Activated CD4-positive, alpha-beta T cell treated with anti-CD3 and anti-CD28 coated beads, Interleukin-2, amount 50 U/mL, for 1 hour (primary cell): ENCODE measurements at places on chromosomes 1 and 21.

DNA sequence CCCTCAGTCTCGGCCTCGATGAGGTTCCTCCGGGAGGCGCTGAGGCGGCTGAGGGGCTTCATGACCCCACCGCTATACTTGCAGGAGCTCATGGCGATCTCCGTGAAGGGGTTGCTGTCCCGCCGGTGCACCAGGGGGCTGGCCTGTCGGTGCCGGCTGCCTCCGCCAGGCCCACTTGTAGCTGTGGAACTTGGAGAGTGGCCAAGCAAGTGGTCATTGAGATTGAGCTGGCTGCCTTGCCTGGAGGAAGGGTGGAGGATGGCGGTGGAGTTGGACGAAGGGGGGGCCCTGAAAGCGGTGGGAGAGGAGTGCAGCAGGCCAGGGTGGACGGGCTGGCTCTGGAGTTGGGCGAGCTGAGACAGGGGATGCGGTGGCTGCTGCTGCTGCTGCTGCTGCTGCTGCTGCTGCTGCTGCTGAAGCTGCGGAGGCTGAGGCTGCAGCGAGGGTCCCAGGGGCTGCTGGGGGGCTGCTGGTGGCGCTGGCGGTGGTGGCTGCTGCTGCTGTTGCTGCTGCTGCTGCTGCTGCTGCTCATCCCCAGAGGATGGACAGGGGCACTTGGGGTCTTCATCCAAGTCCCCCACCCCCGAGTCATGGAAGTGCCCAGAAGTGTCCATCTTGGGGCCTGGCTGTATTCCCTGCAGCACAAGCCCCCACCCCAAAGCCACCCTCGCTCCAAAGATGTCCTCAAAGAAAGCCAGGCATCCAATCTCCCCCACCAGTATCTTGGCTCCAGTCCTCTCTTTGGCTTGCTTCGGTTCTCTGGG, 548 bp downstream of the KCNN3 start:
- no peak for DNase-seq

- DNase-seq = peak; percentile 70
Measured at GRCh38 chr1:108828074-108828961, 28.6 kb downstream of the AKNAD1 start.

- no peak for DNase-seq
Measured at GRCh38 chr1:181383695-181384094, 99.6 kb upstream of the CACNA1E start.

- DNase-seq = no peak
Measured at GRCh38 chr1:81023187-81023724, 777.5 kb upstream of the ADGRL2 start.

DNA sequence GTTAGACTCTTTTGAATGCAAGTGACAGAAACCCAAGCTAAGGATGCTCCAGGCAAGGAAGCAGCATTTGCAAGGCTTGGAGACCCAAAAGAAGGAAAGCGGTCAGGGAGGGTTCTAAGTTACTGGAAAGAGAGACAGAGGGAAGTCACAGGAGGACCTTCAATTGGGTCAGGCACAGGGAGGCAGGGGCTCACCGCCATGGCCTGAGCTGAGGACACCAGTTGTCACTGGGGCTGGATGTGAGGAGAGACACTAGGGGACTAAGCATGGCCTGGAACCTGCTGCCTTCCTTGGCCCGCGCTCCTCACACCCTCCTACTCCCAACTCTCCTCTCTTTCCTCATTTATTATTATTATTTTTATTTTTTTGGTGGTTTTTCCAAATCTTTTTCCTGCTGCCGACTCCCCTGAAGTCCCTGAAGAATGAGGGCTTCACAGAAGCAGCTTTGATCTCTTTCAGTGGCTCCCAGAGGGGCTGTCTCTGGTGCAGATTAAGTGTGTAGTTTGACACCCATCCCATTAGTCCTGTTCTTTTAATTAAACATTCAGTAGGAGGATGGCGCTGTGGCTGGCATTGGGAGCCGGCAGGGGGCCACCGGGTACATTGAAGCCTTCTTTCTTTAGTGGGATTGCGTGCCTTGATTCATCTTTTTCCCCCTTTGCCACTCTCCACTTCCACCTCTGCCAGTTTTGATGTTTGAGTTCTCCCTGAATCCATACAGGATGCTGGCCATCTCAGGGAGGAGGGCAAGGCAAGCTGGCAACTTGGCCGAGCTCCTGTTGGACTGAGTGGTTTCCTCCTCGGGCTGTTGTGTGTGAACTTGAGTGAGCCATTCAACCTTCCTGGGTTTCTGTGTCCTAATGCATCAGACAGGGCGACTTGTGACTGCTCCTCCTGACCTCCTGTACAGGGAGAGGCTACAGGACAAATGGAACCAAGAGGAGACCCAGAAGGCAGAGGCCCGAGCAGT, 59.3 kb downstream of the MDM4 start:
- no peak for DNase-seq

GRCh38 chr1:168913711-168914463, 184.9 kb upstream of the DPT start:
- no peak for DNase-seq

DNA sequence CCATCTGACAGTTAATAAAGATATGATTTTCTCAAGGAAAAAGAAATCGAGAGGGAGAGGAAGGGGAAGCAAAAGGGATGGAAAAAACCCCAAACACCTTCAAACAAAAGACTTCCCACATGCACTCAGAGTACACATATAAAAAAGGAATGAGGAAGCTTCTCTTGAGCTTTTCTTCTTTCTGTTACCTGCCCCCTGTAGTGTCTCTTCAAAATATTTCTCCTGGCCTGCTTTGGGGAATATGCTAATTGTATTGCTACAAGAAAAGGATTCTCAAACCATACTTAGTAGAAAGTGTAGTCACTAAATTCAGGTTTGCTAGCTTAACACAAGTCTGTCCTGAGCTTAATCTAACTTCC, 58.7 kb downstream of the KIF14 start:
- DNase-seq = no peak

GRCh38 chr1:180609643-180610555, 21.9 kb upstream of the XPR1 start:
- DNase-seq = no peak

GRCh38 chr1:64856553-64856952, 109.8 kb downstream of the JAK1 start:
- DNase-seq = no peak

GRCh38 chr1:203000217-203000944, 6.8 kb upstream of the TMEM183A start:
- DNase-seq = no peak

GRCh38 chr1:183734543-183735036, 70.3 kb upstream of the RGL1 start:
- DNase-seq = no peak

DNA sequence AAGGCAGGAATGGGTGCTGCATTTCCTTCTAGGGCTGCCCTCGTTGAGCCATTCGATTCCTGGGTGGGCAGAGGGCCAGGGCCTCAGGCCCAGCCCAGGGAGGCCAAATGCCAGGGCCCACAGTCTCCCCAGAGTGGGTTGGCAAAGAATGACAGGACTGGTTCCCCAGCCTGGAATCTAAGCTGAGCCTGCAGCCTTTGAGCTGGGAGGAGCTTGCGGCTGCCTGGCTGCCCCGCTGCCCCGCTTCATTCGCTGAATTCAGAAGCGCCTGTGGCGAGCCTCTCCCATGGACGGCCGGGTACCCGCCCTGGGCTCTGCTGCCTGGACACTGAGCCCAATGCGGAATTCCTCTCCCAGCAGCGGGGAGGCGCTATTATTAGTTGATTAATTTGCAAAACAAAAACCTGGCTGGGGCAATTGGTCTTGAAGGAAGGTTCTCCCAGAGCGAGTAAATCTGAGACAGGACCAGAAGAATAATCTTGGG, 32.3 kb upstream of the TARDBP start:
- DNase-seq = no peak

DNA sequence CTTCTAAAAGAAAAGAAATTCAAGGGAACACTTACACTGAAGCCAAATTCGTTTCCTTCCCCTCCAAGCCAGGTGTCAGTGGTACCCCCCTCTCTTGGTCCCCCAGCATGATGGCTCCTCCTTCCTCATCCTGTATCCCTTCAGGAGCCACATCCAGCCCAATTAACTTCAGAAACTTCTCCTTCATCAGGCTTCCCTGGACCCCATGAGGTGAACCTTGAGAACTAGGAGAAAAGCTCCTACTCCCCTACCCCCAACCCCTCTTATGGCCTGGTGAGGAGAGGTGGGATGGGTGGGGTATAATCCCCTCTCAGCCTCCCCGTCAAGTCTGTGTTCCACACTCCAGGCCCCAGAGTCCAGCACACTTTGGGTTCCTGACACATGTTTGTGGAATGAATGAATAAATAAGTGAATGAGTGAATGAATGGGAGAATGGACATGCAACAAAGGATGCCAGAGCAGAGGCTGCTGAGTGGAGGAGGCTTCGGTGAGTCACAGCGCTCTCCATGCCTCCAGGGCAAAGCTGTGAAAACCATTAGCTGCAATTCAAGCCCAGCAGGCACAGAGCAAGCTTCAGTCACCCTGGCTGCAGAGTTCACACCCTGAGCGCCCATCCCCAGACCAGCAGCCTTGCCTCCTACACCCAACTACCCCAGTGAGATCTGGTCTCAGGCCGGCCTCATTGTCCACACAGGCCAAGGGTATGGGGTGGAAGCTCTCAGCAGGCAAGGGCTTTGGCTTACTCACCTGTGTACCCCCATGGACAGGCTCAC, 43.8 kb downstream of the BATF3 start:
- no peak for DNase-seq

- no peak for DNase-seq
Measured at GRCh38 chr1:228372183-228373003, 34.2 kb downstream of the TRIM11 start.

GRCh38 chr21:18340387-18340942, 63.1 kb downstream of the TMPRSS15 start:
- no peak for DNase-seq

- DNase-seq = no peak
Measured at GRCh38 chr1:112794654-112795239, 79.6 kb upstream of the PPM1J start.

GRCh38 chr1:106548726-106549125, 507.7 kb upstream of the PRMT6 start:
- DNase-seq = no peak

DNA sequence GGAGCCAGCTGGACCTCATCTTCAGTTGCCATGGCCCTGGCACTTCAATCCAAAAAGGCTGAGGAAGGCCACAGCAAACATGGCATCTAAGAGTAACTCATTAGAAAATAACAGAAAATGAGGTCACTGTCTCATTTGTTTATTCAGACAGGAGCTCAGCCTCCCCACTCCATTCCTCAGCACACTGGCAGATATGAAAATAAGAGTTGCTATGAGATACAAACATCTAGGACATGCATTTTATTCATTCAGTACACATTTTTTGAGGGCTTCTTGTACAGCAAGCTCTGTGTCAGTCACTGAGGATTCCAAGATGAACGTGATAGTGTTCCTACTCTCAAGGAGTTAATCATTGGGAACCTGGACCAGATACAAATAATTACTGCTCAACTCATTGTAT, 32.7 kb upstream of the TMEM125 start:
- no peak for DNase-seq

GRCh38 chr1:81757398-81758020, 43.2 kb upstream of the ADGRL2 start:
- DNase-seq = no peak

DNA sequence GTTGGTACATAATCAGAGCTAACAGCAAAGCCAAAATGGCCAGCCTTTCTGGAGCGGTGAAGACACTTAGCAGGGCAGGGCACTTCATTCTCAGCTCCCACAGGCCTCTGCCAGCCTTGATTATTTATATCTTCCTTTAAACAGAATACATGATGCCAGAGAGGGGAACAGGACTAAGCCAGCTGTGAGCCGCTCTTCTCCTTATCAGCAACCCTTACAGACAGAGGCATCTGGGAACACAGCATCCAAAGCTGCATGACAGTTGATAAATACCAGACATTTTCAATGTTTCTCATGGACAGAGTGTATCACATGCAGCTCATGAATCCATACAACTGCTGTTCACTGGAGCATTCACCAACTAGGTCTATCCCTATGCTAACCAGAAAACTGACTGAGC, 29.1 kb downstream of the DNAJC11 start:
- DNase-seq = no peak

- no peak for DNase-seq
Measured at GRCh38 chr1:154384650-154385489, 20.3 kb upstream of the IL6R start.

GRCh38 chr1:151891512-151891911, 17.8 kb downstream of the THEM4 start:
- no peak for DNase-seq

- no peak for DNase-seq
Measured at GRCh38 chr1:166859597-166859996, 16.5 kb downstream of the TADA1 start.

- no peak for DNase-seq
Measured at GRCh38 chr1:153944005-153944826, 2.3 kb downstream of the DENND4B start.

DNA sequence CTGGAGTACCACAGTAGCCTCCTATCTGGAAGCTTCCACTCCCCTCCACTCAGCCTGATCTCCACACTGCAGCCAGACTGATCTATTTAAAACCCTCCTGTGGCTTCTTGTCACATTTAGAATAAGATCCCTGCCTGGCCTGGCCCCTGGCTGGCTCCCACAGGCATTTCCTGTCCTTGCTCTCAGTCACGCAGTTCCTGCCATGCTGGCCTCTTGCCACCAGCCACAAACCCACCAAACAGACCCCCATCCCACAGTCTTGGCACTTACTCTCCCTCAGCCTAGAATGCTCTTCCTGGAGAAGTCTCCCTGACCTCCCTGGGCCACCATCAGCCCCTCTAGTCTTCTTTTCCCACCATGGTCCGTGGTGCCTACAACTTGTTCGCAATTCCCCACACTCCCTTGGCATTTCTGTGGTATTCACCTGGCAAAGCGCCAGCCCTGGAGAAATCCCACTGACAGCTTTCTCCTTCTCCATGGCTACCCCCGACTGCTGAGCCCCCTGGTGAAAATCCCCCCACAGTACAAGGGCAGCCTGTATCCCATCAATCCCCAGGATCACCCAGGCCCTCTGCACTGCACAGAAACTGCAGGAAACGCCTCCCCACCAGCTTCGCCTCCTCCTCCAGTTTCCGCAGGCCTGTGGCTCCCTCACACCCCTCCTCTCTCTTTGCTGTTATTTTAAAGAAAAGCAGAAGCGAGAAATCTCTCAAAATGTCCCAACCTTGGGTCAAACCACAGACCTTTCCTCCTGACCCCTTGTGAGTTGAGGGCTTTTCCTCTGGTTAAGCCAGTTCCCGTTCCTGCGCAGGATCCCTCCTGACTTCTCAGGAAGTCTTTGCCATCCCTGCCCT, 94.5 kb downstream of the SYT2 start:
- no peak for DNase-seq
